ENCODE measurements at places on chromosomes 12 and 14. TPM values are rescaled to one million over a fixed set of nuclear protein-coding genes. Genes with fewer than 3 reads are reported as not detected.

DNA sequence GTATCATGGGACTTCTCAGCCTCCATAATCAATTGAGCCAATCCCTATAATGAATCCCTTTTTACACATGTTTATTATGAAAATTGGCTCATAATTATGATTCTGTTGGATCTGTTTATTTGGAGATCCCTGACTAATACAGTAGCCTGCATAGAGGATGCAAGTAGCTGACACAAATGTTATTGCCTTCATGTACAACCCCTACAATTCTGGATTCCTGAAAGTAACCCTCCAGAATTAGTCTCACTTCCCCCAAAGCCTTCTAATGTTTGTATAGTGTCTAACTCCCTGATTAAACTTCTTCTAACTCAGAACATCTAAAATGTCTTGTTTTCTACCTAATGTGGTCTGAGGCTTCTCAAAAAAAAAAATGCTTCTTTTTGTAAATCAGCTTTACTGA, 6.6 kb upstream of the SMIM10L1 start:
- no peak for DNase-seq
- no peak overlapping the region for H3K4me3 ChIP-seq
- H3K4me1 ChIP-seq: peaks cover 71% of the 10 kb centered on the region
- H3K36me3 ChIP-seq: peaks cover 63% of the 10 kb centered on the region

- H3K36me3 ChIP-seq: no peaks in the 10 kb centered on the region
- peak overlapping the region; percentile 75 for H3K4me3 ChIP-seq
- H3K27ac ChIP-seq: peak overlapping the region; percentile 59
Observed at GRCh38 chr12:101877806-101878242, 444 bp downstream of the DRAM1 start.

- H3K4me3 ChIP-seq: no peak overlapping the region
- no peak overlapping the region for H3K27ac ChIP-seq
- H3K36me3 ChIP-seq: no peaks in the 10 kb centered on the region
- H3K27me3 ChIP-seq: no peaks in the 10 kb centered on the region
- H3K4me1 ChIP-seq: no peaks in the 10 kb centered on the region
- DNase-seq: no peak
Observed at GRCh38 chr14:71155743-71156142, 248.5 kb downstream of the PCNX1 start.

GRCh38 chr12:88923631-88924030, 343.4 kb upstream of the KITLG start:
- H3K4me1 ChIP-seq: no peaks in the 10 kb centered on the region
- DNase-seq: no peak
- H3K27ac ChIP-seq: no peak overlapping the region
- no peak overlapping the region for H3K4me3 ChIP-seq
- no peaks in the 10 kb centered on the region for H3K36me3 ChIP-seq

GRCh38 chr12:65355461-65355860, 77.0 kb downstream of the MSRB3 start:
- DNase-seq: no peak
- H3K4me1 ChIP-seq: no peaks in the 10 kb centered on the region
- no peak overlapping the region for H3K4me3 ChIP-seq
- H3K27ac ChIP-seq: no peak overlapping the region
- H3K27me3 ChIP-seq: no peaks in the 10 kb centered on the region

DNA sequence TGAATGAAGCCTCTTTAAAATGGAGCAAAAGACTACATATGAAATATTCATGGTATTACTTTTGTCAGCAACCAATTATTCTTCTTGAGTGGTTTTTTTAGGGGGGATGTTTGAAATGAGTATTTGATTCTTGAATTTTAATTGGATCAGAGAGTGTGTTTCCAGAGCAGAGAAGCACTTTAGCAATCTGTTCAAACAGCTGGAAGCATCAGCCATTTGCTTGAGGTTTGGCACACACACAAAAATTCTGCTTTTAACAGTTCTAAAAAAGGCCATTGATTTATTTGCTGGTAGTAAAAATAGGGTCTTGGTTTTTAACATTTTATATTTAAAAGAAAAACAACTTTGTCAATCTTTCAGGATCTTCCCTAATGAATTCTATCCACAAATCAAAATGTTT, 292.7 kb downstream of the LRFN5 start:
- no peak for DNase-seq
- no peaks in the 10 kb centered on the region for H3K4me1 ChIP-seq
- H3K27ac ChIP-seq: no peak overlapping the region
- no peak overlapping the region for H3K4me3 ChIP-seq
- H3K27me3 ChIP-seq: no peaks in the 10 kb centered on the region
- H3K36me3 ChIP-seq: no peaks in the 10 kb centered on the region

DNA sequence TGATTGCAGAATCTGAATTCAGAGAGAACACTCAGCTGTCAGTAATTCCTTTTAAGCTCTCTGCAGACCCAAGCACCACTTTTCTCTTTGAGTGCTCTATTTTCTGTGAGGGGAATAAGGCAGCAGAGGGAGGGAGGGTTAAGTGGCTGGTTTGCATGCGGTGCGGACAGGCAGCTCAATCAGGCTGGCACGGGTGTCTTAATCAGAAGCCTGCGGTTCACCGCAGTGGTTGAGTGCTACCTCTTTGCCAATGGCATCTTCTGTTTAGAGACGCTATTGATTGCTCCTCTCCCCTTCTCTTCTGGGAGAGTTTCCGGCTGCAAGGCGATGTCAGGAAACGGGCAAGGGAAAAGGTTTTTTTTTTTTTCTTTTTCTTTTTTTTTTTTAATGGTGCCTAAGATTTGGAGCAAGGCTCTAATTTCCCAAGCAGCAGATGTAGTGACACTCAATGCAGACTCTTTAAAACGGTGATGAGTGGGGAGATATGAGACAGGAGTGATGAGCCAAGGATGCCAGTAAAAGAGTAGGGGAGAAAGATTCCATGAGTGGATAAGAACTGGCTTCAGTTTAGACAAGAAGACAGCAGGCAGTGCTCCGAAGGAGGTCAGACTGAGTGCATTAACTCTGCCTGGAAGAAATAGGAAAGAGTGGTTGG, 533.7 kb upstream of the SEL1L start:
- no peak overlapping the region for H3K27ac ChIP-seq
- no peaks in the 10 kb centered on the region for H3K4me1 ChIP-seq
- no peaks in the 10 kb centered on the region for H3K27me3 ChIP-seq
- DNase-seq: no peak
- no peak overlapping the region for H3K4me3 ChIP-seq

Gene TEX52
- total RNA-seq: 0.16 TPM

Gene KCNK13
- total RNA-seq: not detected

Data from activated CD4-positive, alpha-beta T cell treated with anti-CD3 and anti-CD28 coated beads for 36 hours (primary cell).